MM.1S (cell line): ENCODE measurements at places on chromosomes 5 and 9.
A peak's percentile ranks its signal among the peaks of the same experiment; 100 is the strongest.

GRCh38 chr9:3508521-3509291 lies 17.1 kb downstream of the RFX3 start:
- DNase-seq, result no peak

GRCh38 chr5:62317810-62318209 lies 11.8 kb downstream of the KIF2A start:
- no peak for DNase-seq

- DNase-seq, result no peak
Measured at GRCh38 chr9:91239367-91240111, 122.2 kb downstream of the AUH start.

DNA sequence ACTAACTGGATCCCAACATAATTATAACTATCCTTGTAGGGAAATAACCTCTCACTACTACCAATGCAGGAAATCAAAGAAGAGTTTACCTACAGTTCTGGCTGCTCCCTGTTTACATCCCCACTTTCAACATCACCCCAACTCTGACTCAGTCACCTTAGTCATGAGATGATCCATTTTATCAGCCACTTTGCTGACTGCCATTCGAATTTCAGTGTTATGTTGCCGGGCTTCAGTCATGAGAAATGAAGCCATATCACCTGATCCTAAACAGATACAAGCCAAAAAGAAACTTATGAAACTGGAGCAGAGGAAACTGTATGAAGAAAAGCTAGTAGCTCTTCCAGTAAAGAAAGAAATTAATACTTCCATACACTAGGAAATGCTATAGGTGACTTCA lies 33.7 kb downstream of the SLC31A2 start:
- DNase-seq, result no peak

- no peak for DNase-seq
Measured at GRCh38 chr5:35832762-35833161, 23.9 kb upstream of the IL7R start.

DNA sequence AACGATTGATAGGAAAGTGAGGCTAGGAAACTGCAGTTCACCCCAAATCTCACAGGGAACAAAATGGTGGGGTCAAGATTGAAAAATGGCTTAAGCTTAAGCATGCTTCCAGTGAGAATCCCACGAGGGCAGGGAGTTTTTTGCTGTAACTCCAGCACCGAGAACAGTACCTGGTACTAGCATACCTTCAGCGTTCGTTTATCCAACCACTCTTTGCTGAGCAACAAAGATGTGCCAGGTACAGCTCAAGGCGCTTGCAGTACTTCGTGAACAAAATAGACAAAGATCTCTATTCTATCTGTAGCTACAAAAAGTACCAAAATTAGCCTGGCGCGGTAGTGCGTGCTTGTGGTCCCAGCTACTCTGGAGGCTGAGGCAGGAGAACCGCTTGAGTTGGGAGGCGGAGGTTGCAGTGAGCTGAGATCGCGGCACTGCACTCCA lies 778 bp upstream of the PPP6C start:
- no peak for DNase-seq

DNA sequence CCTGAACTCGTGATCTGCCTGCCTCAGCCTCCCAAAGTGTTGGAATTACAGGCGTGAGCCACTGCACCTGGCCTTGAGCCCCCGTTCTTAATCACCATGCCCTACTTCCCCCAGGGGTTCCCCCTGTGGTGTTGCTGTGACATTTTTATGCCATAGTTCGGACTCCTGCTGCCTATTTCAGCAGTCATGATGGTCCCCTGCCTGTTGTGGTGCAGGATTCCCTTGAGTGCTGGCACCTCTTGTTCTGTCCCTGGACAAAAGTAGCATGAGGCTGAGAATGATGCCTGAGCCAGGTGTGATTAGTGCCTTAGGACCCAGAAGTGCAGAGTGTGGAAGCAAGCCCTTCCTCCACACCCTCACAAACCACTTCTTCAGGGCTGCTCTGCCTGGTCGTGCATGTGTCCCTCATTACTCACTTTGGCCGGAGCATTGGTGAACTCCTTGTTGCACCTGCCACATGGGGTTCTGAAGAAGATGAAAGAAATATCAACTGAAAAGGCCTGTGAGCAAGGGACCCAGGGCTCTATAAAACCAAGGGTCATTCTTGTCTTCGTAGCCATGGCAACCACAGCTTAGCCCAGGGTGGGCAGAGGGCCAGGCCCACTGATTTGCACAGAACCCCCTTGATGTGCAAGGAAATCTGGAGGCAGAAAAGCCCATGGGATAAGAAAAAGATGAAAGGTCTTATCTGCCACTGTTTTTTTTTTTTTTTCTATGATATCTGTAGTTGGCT lies 228.0 kb downstream of the NTRK2 start:
- DNase-seq, result no peak

DNA sequence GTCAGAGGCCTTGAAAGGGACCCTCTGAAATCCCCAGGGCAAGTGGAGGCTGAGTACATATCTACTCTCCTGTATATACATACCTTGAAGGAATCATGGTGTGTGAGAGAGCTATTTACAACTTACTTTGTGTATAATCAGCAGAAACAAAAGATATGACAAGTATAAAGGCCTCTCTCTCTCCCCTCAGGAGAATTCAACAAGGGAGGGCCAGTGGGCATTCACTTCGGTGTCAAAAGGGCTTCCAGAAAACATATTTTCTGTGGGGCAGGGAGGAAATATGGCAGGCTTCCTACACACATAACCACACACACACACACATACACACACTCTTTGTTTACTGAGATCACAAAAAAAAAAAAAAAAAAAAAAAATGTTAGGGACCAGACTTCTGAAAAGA lies 181.7 kb downstream of the BNC2 start:
- no peak for DNase-seq

DNA sequence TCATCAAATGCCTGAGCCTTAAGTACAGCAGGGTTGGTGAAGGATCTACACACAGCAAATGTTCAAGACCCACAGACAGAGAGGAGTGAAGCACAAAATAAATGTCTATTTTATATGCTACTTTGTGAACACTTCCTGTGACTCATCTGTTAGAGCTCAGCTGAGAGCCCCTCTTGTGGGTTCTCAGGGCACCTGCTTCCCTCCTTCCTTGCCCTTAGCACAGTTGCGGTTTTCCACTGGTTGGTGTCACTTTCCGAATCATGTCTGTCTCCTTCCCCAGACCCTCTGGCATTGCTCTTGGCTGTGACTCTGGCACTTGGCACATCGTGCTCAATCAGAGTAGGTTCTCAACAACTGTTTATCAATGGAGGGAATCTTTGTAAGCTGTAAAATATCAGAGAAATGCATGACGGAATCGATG lies 128.5 kb upstream of the STC2 start:
- DNase-seq, result no peak

GRCh38 chr9:106798016-106798799 lies 64.8 kb upstream of the ZNF462 start:
- no peak for DNase-seq

DNA sequence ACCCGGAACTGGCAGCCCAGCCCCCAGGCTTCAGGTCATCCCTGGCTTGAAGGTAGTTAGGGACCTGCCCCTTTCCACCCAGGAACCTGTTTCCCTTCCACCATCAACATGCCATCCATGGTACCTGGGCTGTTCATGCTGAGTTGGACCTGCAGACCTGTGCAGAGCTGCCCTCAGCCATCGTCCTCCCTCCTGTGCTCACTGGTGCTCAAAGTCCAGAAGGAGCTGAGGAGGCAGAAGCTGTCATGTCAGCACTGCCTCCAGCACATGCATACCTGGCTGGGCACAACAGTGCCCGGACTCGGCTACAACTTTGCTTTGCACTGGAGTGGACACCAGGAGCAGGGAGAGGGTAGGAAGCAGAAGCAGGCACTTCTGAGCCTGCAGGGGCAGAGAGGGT lies 36.2 kb downstream of the BTNL8 start:
- no peak for DNase-seq

DNA sequence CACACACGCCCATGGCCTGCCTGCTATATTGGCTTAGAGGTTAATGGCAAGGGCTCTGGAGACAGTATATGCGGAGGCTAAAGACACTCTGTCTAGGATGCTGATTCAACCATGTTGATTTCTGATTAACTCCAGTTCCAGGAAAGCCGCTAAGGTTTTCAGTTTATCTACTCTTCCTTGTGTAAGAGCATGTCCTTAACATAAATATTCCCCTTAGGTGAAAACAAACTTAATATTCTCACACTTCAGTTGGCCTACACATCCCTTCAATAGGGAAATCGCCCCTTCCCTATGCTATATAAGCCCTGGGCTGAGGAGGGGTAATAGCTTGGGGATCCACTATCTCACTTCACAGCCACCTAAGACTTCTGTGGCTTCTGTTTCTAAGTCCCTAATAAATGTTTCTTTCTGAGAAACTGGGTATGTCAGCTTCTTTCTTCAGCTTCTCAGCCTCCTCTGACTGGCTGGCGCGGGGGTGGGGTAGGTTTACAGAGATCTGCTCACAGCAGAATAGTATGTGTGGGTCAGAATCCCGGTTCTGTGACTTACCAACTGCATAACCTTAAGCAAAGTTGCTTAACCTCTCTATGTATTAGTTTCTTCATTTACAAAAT lies 4.3 kb upstream of the GPX3 start:
- no peak for DNase-seq

GRCh38 chr5:75335952-75336614 lies 937 bp upstream of the HMGCR start:
- DNase-seq, result peak; percentile 42

DNA sequence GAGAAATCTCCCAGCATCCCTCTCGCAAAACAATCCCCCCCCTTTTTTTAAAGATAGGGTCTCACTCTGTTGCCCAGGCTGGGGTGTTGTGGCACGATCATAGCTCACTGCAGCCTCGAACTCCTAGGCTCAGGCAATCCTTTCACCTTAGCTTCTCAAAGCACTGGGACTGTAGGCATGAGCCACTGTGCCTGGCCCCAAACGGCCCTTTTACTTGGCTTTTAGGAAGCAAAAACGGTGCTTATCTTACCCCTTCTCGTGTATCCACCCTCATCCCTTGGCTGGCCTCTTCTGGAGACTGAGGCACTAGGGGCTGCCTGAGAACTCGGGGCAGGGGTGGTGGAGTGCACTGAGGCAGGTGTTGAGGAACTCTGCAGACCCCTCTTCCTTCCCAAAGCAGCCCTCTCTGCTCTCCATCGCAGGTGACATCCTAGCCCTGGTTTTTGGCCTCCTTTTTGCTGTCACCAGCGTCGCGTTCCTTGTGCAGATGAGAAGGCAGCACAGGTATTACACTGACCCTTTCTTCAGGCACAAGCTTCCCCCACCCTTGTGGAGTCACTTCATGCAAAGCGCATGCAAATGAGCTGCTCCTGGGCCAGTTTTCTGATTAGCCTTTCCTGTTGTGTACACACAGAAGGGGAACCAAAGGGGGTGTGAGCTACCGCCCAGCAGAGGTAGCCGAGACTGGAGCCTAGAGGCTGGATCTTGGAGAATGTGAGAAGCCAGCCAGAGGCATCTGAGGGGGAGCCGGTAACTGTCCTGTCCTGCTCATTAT lies 6.8 kb downstream of the CA9 start:
- no peak for DNase-seq

DNA sequence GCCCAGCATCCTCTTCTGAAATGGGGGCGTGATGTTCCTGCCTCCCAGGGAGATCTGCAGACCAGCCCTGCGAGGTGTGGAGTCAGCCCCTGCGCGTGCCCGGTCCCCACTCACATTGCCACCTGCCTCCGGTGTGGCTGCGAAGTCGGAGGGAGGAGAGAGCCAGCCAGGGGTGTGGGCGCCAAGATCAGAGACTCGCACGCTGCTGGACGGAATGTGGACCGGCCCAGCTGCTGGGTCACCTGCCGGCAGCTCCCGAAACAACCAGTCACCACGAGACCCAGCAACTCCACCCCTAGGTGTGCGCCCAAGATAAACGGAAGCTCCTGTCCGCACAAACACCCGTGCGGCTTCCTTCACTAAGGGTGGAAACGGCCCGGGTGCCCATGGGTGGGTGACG lies 51.1 kb upstream of the EGFL7 start:
- DNase-seq, result no peak

DNA sequence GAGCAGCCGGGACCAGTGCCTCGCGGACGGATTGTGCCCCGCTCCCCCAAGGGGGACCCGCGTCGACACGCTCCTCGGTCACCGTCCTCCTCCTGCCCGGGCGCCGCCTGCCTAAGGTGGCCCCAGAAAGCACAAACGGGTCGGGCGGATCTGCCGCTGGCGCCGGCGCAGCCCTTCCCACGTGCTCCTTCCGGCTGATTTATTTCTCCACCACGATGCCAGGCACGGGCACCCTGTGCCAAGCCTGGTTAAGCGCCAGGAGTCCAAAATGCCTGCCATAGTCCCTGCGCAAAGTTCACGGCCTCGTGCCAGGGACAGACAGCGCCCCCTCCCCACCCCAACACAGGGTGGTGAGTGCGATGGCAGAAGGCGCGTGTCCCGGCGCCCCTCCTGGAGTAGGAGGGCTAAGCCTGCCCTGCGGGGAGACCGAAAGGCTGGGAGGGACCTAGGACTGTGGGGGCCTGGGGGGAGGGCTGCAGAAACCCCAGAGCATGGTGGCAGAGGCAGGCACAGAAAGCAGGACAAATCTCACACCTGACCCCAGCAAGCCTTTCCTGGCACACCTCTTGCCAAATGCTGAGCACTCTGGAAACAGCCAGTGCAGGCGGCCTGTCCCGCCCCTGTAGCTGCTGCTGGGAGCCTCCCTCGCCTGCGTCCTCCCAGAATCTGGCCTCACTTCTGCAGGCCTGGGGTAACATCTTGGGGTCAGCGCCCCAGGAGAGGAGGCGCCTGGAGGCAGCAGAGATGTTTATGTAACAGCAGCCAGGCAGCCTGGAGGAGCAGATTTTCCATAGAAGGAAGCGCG lies 1.1 kb upstream of the NOTCH1 start:
- peak; percentile 37 for DNase-seq

DNA sequence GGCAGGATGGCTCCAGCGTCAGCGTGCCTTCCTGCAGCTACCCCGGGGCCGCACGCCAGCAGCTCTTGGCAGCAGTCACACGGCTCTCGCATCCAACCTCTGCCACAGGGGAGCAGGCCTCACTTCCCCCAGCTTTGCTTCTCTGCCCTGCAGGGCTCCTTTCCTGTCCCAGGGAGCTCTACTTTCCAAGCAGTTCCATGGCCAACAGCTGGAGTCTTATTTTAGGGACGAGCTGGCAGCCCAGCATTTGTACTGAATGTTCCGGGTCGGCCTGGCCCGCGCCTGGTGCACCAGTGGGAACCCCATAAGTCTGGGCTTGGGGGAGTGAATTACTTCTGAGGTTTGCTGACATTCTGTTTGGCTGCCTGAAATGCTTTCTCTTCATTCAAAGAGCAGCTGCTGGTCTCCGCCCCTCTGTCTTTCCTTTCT lies 34.6 kb downstream of the GADD45G start:
- DNase-seq, result no peak

DNA sequence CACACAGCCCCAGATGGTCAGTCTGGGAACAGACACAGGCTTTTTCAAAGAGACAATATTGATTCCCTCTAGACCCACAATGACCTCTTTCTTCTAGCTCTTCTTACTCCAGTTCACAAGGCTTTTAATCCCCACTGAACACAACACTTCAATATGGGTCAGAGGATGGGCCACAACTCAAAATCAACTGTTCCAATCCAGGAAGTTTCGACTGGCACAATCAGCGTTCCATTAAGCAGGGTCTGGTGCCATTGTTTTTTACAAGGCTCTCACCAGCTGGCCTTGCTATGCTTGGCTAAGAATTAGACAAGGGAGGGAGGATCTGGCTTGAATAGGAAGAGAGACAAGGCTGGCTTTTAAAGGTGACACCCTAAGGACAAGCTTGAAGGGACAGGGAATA lies 199.4 kb upstream of the SLC24A2 start:
- no peak for DNase-seq

GRCh38 chr5:32628049-32628844 lies 42.9 kb downstream of the SUB1 start:
- DNase-seq, result no peak

- DNase-seq, result no peak
Measured at GRCh38 chr9:108015690-108016089, 526.1 kb upstream of the KLF4 start.
